ENCODE measurements at places on chromosomes 1 and 21. TPM values are rescaled to one million over a fixed set of nuclear protein-coding genes. Genes with fewer than 3 reads are reported as not detected.

DNA sequence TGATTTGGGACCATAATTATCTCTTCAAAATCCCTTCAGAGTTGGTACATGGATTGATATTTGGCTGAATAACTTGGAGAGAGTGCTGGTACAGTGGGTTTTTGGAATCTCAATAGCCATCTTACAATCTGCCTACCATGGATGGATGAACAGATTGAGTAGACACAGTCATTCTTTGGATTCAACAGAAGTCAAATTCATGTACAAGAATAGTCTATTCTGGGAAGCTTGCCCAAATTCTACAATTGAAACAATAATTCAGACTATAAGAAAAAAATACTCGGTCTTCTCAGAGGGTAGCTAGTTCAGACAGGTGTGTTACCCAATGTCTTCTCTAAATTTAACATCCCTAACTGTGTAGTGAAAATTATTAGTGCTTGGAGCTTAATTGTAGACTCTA is 574.0 kb downstream of the LRRIQ3 start:
- H3K4me3 ChIP-seq: no peak overlapping the region
- H3K4me1 ChIP-seq: no peaks in the 10 kb centered on the region
- no peaks in the 10 kb centered on the region for H3K36me3 ChIP-seq
- DNase-seq: no peak
- H3K27ac ChIP-seq: no peak overlapping the region

The STIL gene
- total RNA-seq: 0.52 TPM

The ERVH48-1 gene
- not detected for total RNA-seq

- no peaks in the 10 kb centered on the region for H3K27me3 ChIP-seq
- no peaks in the 10 kb centered on the region for H3K4me1 ChIP-seq
- no peak overlapping the region for H3K27ac ChIP-seq
- no peaks in the 10 kb centered on the region for H3K36me3 ChIP-seq
These were observed 8.0 kb upstream of the CA6 start for GRCh38 chr1:8937701-8938100.

GRCh38 chr21:37164742-37165141 is 91.7 kb downstream of the TTC3 start:
- H3K36me3 ChIP-seq: peaks cover 21% of the 10 kb centered on the region
- no peak overlapping the region for H3K4me3 ChIP-seq
- no peak for DNase-seq
- no peaks in the 10 kb centered on the region for H3K4me1 ChIP-seq
- no peaks in the 10 kb centered on the region for H3K27me3 ChIP-seq

- DNase-seq: no peak
- no peaks in the 10 kb centered on the region for H3K27me3 ChIP-seq
- H3K4me3 ChIP-seq: no peak overlapping the region
- H3K27ac ChIP-seq: no peak overlapping the region
- H3K4me1 ChIP-seq: no peaks in the 10 kb centered on the region
These were observed 1313.1 kb downstream of the MRPL39 start for GRCh38 chr21:24294171-24294570.

- no peak overlapping the region for H3K4me3 ChIP-seq
- H3K36me3 ChIP-seq: no peaks in the 10 kb centered on the region
- no peaks in the 10 kb centered on the region for H3K27me3 ChIP-seq
- no peak overlapping the region for H3K27ac ChIP-seq
- H3K4me1 ChIP-seq: no peaks in the 10 kb centered on the region
These were observed 2206.0 kb downstream of the MRPL39 start for GRCh38 chr21:23401278-23401677.

- H3K4me3 ChIP-seq: no peak overlapping the region
- peak; percentile 33 for DNase-seq
- H3K27ac ChIP-seq: no peak overlapping the region
- no peaks in the 10 kb centered on the region for H3K36me3 ChIP-seq
- no peaks in the 10 kb centered on the region for H3K4me1 ChIP-seq
These were observed 21.5 kb upstream of the ARHGAP29 start for GRCh38 chr1:94258873-94259331.

- peak; percentile 20 for DNase-seq
- H3K4me1 ChIP-seq: peaks cover 24% of the 10 kb centered on the region
- H3K4me3 ChIP-seq: peak overlapping the region; percentile 62
- H3K27ac ChIP-seq: peak overlapping the region; percentile 36
- H3K36me3 ChIP-seq: no peaks in the 10 kb centered on the region
These were observed 515 bp downstream of the MAN1C1 start for GRCh38 chr1:25616987-25617624.

The TRIM58 gene
- 0.99 TPM for total RNA-seq

The KCNK1 gene
- total RNA-seq: 5.2 TPM

DNA sequence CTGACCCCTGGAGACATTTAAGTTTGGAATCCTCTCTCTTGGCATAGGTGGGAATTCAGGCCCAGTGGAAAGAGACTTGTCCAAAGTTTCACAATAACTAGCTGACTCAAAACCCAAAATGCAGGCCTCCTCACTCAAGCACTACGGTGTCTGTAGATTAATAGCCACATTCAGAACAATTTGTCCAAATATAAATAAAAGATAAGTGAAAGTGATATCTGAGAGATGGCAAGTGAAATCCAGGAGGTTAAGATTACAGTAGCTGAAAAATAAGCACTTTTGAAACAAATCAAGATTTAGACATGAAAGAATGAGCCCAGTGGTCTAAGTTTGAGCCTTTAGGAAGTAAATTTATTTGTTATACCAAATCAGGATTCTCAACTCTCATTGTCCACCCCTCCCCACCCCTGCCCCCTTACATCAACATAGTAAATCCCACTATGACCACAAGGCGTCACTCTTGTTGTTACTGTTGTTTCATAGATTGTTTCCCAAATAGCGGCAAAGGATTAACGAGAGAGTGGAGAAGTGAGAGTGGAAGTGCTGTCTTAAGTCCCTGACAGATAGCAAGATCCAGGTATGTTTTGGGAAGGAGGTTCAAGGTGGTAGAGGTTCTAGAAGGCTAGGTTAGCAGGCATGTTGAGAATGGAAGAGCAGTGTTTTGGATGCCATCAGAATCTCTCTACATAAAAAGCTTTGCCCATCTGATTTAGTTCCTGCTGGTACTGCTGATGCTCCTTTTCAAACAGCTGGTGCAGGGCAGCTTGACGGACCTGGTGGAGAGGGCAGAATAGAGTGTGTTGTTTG is 7.1 kb upstream of the TPM3 start:
- H3K4me1 ChIP-seq: peaks cover 36% of the 10 kb centered on the region
- no peaks in the 10 kb centered on the region for H3K27me3 ChIP-seq
- no peak overlapping the region for H3K4me3 ChIP-seq
- H3K27ac ChIP-seq: peak overlapping the region; percentile 51
- peak; percentile 53 for DNase-seq
- H3K36me3 ChIP-seq: no peaks in the 10 kb centered on the region

GRCh38 chr1:22388671-22389450 is 62.8 kb upstream of the ZBTB40 start:
- DNase-seq: no peak
- no peaks in the 10 kb centered on the region for H3K27me3 ChIP-seq
- no peak overlapping the region for H3K27ac ChIP-seq
- H3K36me3 ChIP-seq: no peaks in the 10 kb centered on the region
